Stimulated activated CD8-positive, alpha-beta memory T cell treated with anti-CD3 and anti-CD28 coated beads, Interleukin-7, amount 100 ng/mL, for 48 hours (primary cell): ENCODE measurements at places on chromosomes 12 and 14.

- DNase-seq: no peak
Measured at GRCh38 chr14:23113431-23114119, 5.5 kb downstream of the CEBPE start.

DNA sequence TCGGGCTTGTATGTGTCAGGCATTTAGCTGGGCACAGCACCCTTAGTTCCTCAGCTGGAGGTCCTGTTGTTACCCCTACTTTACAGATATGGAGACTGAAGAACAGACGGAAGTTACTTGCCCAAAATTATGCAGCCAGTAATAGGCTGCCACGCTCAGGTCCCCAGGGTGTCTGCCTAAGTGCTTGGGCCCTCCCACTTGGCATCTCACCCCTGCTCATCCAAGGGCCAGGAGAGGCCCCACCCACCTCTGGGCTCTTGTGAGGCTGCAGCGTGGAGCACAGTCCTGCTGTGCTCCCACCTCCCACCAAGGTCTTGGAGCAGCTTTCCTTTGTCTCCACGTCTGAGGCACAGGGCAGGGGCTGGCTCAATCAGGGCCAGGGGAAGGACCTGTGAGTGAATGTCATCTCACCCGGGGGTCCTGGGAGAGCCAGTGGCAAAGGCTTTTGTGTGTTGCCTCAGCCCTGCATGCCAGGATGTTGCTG lies 64.6 kb downstream of the BEGAIN start:
- DNase-seq: no peak

DNA sequence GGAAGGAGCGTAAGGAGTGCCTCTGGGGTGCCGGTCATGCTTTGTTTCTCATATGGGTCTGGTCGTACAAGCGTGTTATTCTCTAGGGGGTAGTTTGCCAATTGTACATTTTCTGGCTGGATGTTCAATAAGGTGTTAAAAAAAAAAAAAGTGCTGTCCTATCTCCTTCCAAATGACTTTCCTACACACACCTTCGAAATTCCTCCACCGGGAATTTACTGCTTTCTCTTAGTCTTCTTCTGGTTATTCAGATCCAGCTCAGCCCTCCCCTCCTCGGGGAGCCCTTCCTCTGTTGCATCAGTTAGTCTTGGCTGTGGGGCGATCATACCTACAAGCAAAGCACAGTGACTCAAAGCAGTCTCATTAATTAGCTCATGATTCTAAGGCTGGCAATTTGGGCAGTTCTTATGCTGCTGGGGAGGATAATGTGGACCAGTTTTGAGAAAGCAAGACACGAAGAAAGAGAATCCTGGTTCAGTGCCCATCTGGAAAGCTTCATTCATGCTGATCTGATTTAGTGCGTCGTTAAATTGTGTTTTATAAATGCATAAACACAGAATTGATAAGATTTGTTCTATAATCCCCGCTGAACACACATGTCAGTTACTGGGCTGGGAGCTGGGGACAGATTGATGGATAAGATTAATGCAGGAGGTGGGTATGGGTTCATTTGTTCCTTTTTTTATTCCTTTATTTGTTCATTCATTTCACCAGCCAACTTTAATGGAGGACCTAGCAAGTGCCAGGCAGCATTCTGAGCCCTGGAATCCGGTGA lies 9.2 kb upstream of the CLMN start:
- no peak for DNase-seq

DNA sequence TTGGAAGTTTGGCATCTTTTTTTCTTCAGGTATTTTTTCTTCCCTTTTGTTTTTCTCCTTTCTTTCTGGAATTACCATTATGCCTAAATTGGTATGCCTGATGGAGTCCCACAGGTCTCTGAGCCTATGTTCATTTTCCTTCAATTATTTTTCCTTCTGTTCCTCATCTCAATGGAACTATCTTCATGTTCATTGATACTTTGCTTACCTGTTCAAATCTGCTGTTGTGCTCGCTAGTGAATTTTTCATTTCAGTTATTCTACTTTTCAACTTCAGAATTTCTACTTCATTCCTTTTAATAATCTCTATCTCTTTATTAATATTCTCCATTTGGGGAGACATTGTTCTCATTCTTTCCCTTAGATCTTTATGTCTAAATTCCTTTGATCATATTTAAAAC lies 15.4 kb upstream of the USP30 start:
- no peak for DNase-seq

DNA sequence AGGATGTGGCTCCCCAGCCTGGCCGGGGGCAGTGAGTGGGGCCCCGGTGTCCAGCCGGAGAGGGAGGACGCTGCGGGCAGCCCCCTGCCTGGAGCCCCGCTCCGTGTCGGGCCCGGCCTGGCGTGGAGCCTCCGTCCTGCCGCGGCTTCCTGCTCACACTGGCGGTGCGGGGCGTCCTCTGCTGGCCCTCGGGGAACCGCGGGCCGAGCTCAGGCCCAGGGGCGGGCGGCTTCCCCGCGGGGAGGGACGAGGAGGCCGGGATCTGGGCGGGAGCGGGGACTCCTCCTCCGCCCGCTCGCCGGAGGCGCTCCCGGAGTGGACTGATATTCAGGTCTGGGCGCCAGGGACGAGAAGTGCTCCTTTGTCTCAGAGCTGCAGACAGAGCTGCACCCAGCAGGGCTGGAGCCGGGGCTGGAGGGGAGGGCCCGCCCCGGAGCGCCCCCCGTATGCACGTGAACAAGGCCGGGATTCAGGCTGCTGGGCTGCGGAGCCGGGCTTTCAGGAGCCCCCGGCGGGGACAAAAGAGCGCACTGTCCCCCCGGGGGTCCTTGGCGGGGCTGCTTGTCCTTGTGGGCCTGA lies 2.2 kb downstream of the MMP17 start:
- DNase-seq: no peak
